Thymus (tissue), 14 donors: ENCODE measurements at places on chromosomes 5 and 9. TPM values are rescaled to one million over a fixed set of nuclear protein-coding genes. Genes with fewer than 3 reads are reported as not detected.

The CNTFR gene
- 2.2 TPM for polyA plus RNA-seq

The ANKRD31 gene
- polyA plus RNA-seq, result 0.64 TPM

The RALGDS gene
- 42.1 TPM for polyA plus RNA-seq

The NTNG2 gene
- polyA plus RNA-seq, result 1.7 TPM

The EPB41L4A gene
- polyA plus RNA-seq, result 5.2 TPM

The ABCA2 gene
- 37.3 TPM for polyA plus RNA-seq

The ANKRD20A1 gene
- polyA plus RNA-seq, result 1.4 TPM

The MAMDC4 gene
- 14.0 TPM for polyA plus RNA-seq

The WWC1 gene
- polyA plus RNA-seq, result 6.0 TPM

The FOXD4 gene
- 0.82 TPM for polyA plus RNA-seq

The PCDHGA9 gene
- 0.75 TPM for polyA plus RNA-seq

The PAIP2 gene
- 155 TPM for polyA plus RNA-seq

The PCDH12 gene
- polyA plus RNA-seq, result 0.52 TPM

The ARID3C gene
- 0.07 TPM for polyA plus RNA-seq

The KCNV2 gene
- polyA plus RNA-seq, result not detected

The LEAP2 gene
- polyA plus RNA-seq, result 4.4 TPM

The GNA14 gene
- 1.4 TPM for polyA plus RNA-seq

The GLRA1 gene
- not detected for polyA plus RNA-seq

The TTLL11 gene
- 4.0 TPM for polyA plus RNA-seq

The C5orf46 gene
- 2.6 TPM for polyA plus RNA-seq

The GDNF gene
- polyA plus RNA-seq, result 0.07 TPM

The SLC4A9 gene
- 0.07 TPM for polyA plus RNA-seq

The STING1 gene
- polyA plus RNA-seq, result 58.3 TPM
